ENCODE measurements at places on chromosomes 3 and 15.

- DNase-seq, result no peak
Measured at GRCh38 chr3:132457286-132457685, 40.0 kb downstream of the DNAJC13 start.

DNA sequence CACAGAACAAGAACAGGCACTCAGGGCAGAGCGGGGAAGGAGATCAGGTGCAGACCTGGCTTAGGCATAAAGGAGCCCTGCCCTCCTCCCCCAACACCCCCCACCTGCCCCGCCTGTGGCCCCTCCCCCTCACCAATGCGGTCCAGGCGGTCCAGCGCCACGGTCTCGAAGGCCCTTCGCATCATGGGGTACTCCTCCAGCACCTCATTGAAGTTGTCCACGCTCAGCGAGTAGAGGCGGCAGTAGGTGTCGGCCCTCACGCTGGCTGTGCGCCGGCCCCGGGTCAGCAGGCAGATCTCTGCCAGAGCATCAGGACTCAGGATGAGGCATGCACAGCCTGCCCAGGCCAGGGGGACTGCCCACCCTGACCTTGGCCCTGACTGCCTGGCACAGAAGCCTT, 44.8 kb downstream of the HCN4 start:
- no peak for DNase-seq

GRCh38 chr3:189841473-189842205, 210.4 kb downstream of the TP63 start:
- no peak for DNase-seq

DNA sequence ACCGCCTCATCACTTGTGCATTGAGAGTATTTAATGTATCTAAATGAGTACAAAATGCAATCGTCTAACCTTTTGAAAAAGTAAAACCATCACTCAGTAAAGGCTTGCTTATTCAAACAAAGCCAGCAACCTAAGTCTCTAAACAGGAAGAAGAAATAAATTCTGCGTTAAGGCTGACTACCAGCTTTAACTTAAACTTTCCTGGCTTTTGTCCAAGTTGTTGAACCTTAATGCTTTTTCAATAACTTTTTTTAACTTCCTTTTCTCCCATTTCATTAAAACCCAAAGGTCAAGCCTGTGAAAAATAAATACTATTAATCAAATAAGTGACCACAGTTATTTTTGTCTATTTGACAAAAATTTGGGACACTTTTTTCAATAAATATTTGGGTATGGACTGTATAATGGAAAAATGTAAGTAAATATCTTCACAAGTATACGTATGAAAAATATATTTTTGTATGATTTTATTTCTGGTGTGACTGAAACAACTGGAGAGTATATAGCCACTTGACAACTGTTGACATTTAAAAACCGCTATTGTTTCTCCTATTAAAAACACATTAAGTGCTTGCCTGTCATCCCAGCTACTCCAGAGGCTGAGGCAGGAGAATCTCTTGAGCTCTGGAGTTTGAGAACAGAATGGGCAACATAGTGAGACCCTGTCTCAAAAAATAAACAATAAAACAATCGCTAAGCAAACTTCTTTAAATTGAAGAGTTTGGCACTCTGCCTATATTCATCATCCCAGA, 2.9 kb downstream of the KLHL24 start:
- no peak for DNase-seq

DNA sequence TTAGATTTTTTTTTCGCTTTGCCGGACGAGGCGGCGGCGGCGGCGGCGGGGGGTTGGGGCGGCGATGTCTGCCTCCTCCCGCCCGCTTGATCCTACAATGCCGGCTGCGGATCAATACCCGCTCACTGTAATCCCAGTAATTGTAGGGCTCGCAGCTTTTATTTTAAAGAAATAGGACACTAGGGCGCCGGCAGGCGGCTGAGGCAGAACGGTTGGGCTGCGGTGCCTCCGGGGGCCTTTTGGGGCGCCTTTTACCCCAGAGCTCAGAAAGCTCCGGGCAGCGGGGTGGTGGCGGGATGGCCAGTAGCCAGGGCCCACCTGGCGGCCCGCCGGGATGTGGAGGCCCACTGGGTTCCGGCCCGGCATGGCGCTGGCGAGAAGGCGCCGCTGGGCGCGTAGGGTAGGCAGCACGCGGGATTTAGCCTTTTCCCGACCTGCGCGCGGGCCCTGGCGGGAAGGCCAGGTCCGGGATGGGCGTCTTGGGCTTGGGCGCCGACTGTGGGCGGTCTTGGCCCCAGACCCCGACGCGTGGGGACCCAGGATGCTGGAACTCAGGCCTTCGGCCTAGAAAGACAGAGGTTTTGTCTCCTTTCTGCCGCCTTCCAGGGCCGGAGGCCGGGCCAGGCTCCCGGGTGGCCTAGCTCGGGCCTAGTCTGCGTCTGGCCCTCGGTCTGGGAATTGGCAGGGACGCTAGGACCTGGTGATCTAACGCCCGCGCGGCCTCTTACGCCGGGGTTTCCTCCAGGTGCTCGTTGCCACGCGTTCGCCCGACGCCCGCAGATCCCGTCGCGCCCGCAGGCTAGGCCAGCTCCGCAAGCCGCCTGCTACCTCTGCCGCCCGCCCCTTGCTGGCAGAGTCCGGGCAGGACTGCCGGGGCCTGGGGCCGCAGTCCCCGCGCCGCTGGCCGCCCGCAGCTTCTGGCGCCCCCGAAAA, 15.5 kb upstream of the ONECUT1 start:
- DNase-seq, result no peak

DNA sequence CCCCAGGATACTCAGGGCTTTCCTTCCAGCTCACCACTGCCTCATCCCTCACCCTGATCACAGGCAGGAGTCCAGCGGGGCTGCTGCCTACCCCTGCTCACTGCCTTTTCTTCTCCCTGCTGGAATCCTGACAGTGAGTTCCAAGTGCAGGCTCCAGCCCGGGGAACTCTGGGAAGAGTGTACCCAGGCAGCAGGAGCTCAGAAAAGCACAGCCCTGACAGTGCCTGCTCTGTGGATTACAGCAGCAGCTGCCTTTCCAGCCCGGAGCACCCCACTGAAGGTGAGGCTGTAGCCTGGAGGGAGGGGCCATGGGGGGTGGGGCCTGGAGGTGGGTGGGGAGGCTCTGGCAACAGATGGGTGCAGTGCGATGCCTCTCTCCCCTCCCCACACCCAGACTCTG, 6.1 kb upstream of the JMJD7 start:
- DNase-seq, result no peak

DNA sequence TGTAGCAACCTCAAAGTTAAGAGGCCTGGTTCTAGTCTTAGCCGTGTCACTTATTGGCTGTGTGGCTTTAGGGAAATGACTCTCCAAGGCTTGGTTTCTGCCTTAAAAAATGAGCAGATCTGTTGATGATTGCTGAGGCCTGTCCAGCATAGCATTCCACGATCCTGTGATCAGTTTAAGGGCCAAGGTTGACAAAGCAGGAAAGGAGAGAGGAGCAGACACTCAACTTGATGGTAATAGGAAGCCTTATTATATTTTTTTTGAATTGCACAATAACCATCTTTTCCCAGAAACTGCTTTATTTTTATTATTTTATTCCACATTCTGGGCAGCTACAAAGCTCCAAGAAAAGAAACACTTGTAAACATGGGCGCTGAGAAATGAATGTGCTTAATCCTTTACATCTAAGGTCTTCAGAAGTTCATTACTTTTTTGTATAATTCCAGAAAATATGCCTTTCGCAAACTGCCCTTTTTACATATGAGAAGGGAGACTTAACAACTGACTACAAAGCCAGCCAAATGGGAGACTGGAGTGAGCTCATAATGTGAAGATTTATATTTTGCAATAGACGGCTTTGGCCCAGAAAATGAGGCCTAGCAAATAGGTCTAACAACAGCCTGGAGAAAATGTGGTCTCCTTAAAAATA, 241.0 kb downstream of the ATP8B4 start:
- no peak for DNase-seq

DNA sequence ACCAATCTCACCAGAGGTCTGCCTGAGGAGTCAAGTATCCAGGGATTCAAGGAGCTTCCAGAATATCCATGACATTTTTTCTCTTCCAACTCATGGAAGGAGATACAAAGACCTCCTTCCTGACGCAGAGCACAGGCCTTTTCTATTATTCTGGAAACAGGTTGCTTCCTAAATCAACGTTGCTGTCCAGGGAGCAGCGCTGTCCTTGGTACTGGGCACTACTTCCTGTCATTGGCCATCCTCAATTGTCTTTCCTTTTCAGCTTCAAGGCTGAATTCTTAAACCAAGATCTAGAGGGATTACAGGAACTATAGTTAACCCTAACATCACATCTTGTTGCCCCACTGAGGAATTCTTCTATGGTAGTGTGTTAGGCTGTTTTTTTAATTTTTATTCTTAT, 50.4 kb upstream of the TBC1D21 start:
- no peak for DNase-seq

- DNase-seq, result peak; percentile 67
Measured at GRCh38 chr15:75104804-75105557, 81.6 kb downstream of the PPCDC start.

DNA sequence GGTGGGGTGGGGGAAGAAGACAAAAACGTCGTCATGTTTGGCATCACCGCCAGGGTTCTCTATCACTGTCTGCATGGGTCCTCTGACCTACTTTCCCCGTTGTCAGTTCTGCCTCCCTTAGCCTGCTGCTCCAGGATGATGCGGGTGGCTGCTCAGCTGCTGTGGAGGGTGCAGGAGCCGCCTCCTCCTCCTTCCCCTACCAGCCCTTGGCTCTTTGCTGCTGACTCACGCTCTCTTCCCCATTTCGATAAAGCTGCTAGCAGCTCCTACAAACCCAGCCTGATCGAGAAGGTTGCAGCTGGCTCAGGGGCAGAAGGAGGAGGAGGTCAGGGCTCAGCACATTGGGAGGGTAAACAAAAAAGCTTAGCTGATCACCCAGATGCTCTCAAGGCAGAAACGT, 49.5 kb upstream of the SEC13 start:
- DNase-seq, result peak; percentile 80

DNA sequence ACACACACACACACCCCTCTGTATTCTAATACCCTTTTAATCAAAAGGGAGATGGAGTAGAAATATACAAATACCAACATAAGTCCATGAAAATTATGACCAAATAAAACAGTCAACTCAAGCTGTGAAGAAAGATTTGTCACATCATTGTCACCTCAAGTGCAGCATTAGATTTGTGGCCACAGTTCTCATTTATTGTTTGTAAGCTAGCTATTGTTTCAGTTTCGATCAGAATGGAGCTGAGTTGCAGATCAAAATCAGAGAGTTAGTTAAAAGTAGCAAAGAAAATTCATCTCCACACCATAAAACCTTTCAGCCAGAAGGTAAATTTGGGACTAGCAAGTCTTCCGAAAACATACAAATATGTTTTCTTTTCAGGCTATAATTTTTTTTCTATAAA, 267.7 kb upstream of the LMCD1 start:
- no peak for DNase-seq

GRCh38 chr3:73681198-73681597, 56.5 kb upstream of the PDZRN3 start:
- DNase-seq, result no peak

- no peak for DNase-seq
Measured at GRCh38 chr3:13025778-13026518, 47.3 kb downstream of the IQSEC1 start.

GRCh38 chr3:183619624-183620251, 15.7 kb upstream of the KLHL24 start:
- DNase-seq, result peak; percentile 51

- no peak for DNase-seq
Measured at GRCh38 chr3:56693750-56694149, 10.7 kb upstream of the TASOR start.

DNA sequence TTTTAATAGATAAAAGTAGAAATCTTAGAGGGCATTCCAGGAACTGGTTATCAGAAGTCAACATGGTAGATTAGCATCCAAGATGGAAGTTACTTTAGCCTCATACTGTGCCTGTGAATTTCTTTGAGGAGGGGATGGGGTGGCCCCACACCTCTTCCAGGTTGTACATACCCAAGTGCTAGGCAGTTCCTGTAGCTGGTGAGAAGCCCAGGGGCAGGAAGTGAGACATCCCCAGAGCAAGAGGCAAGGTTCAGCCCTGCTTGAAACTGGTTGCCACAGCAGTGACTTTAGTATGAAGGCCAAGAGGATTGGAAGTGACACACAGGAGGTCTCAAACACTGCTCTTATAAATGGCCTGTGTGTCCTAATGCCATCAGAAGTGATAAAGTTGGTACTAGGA, 11.9 kb downstream of the GTPBP8 start:
- peak; percentile 10 for DNase-seq

DNA sequence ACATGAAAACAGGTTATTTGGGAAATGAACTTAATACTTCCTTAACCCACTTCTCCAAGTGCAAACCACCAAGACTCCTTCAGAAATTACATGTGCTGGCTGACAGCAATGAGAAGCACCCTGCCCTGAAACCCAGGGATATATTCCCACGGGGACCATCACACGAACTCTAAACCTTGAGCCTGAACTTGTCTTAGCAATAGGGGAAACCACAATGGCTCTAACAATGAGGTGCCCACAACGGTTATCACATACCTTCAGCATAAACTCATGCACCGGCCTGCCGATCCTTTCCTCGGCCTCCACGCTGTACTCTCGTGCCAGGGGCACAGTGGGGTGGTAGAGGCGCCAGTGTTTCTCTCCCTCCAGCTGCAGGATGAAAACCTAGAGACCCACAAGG, 13.4 kb downstream of the RIOX2 start:
- no peak for DNase-seq

All from hematopoietic multipotent progenitor cell treated with erythropoietin and hydrocortisone succinate and interleukin-3 and kit ligand, for 8 days (in vitro differentiated cells).